ENCODE measurements at places on chromosomes 4 and X. TPM values are rescaled to one million over a fixed set of nuclear protein-coding genes. Genes with fewer than 3 reads are reported as not detected.

DNA sequence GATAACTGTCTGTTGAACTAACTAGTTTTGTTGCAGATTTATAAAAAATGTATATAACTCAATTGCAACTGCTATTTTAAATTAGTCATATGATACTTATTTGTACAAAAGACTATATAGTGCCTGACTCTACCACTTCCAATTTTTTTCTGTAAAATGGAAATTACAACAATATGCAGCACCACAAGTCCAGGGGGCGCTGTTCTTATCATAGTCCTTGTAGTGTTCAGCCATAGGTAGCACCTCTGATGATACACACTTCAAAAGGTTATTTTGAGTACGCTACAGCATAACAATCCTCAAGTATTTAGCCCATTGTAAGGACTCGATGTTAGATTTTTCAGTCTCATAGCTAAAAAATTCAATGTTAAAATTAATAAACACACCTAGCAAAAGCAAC is 174.9 kb downstream of the CORIN start:
- no peak for DNase-seq

GRCh38 chr4:119034276-119035008 is 101.2 kb upstream of the MYOZ2 start:
- no peak for DNase-seq

- no peak for DNase-seq
Observed at GRCh38 chr4:176042195-176042594, 23.4 kb upstream of the WDR17 start.

RBMXL3 gene
- polyA plus RNA-seq: not detected

AFM gene
- 0.57 TPM for polyA plus RNA-seq

DRD5 gene
- 0.60 TPM for polyA plus RNA-seq
